CD4-positive, alpha-beta T cell (primary cell): ENCODE measurements at places on chromosomes 2 and 18.

DNA sequence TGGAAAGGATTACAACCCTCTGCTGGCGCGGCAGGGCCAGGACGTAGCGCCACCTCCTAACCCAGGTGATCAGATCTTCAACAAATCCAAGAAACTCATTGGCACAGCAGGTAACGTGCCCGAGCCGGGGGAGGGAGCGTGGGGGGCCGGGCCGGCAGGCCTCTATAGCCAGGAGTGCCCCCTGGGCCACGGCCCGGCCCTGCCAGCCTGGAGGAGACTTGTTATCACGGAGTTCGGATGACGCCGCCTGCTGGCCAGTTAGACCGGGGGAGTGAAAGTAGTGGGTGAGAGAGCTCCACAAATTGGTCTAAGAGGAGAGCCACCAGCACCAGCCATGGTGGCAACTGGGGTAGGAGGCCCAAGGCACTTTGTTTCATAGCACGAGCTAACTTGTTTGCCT is 8.6 kb upstream of the TMEM214 start:
- H3K27ac ChIP-seq = no peak overlapping the region
- H3K4me3 ChIP-seq = no peak overlapping the region
- no peaks in the 10 kb centered on the region for H3K27me3 ChIP-seq
- H3K36me3 ChIP-seq = peaks cover 5% of the 10 kb centered on the region

DNA sequence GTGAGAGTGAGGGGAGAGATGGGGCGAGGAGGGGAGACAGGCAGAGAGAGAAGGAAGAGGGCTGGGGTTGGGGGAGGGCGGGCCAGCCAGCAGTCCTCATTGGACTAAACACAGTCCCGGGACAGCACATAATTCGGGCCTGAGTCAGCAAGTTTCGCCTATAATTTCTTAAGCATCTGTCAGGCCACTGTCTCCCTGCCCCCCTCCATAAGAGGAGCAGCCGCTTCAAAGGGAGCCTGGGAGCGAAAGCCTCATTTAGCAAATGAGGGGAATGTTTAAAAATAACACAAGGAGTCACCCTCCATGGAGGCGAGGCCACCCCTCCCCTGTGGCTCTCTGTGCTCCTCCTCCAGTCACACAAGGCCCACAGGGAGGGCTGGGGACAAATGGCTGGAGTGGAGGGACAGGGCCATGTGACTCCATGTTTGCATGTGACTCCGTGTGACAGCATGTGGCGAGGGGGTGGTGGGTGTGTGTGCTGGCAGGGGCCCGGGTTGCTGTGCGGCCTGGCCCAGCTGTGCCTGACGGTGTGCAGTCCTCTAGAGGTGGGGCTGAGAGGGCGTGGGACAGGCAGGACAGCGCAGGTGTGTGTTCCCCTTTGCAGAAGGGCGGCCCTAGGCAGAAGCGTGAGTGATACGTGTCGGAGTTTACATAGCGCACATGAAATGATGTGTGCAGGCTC is 162.4 kb downstream of the CELF4 start:
- H3K27ac ChIP-seq = no peak overlapping the region
- no peak overlapping the region for H3K4me3 ChIP-seq
- H3K4me1 ChIP-seq = no peaks in the 10 kb centered on the region
- no peak for DNase-seq
- H3K27me3 ChIP-seq = no peaks in the 10 kb centered on the region

DNA sequence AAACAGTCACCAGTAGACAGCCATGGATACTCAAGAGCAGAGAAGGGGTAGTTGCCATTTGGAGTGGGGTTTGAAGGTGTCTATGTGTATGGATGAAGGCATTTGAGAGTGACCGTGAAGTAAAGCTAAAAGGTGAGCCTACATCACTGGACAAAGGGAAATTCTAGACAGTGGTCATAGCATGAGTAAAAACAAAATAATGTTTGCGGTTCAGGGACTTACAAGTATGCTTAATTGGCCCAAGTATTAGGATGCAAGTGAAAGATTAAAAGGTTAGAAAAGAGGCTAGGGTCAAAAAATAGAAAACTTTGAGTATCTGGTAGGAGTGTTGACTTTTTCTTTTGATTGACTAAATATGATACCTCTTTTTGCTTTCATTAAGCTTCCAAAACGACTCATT is 238.1 kb upstream of the SLC8A1 start:
- H3K27me3 ChIP-seq = no peaks in the 10 kb centered on the region
- no peak overlapping the region for H3K4me3 ChIP-seq
- H3K36me3 ChIP-seq = no peaks in the 10 kb centered on the region
- DNase-seq = no peak
- H3K27ac ChIP-seq = no peak overlapping the region

DNA sequence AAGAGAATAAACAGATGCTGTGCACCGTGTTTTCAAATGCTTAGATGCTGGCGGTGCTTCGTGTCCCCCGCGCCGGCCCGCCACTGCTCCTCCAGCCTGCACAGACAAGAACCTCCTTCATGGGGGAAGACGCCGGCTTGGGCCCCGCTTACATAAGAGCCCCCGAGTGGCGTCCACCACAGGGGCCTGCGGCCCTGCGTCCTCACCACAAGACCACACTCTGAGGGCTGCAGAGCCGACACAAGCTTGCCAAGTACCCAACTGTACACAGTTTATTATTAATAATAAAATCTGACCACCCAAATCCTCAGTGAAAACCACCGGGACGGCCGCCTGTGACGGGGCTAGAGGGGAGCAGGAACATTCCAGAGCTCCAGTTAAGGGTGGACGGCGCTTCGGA is 232.2 kb downstream of the HDAC4 start:
- H3K4me1 ChIP-seq = peaks cover 17% of the 10 kb centered on the region
- peaks cover 48% of the 10 kb centered on the region for H3K36me3 ChIP-seq
- H3K4me3 ChIP-seq = no peak overlapping the region

GRCh38 chr2:101173707-101174295 is 22.6 kb upstream of the TBC1D8 start:
- H3K4me3 ChIP-seq = no peak overlapping the region
- peaks cover 6% of the 10 kb centered on the region for H3K4me1 ChIP-seq
- H3K27me3 ChIP-seq = no peaks in the 10 kb centered on the region
- no peaks in the 10 kb centered on the region for H3K36me3 ChIP-seq
- peak; percentile 64 for DNase-seq
- H3K27ac ChIP-seq = no peak overlapping the region
